ENCODE measurements at places on chromosomes 5 and 9. TPM values are rescaled to one million over a fixed set of nuclear protein-coding genes. Genes with fewer than 3 reads are reported as not detected.

GPR107 gene
- 17.6 TPM for total RNA-seq

KIAA1958 gene
- 1.6 TPM for total RNA-seq

PAX5 gene
- total RNA-seq = not detected

UQCRQ gene
- total RNA-seq = 135 TPM

SPATA31E1 gene
- total RNA-seq = 0.59 TPM

RNF20 gene
- total RNA-seq = 17.3 TPM

ENC1 gene
- total RNA-seq = 8.1 TPM

PPP3R2 gene
- total RNA-seq = not detected

TRIM36 gene
- 0.39 TPM for total RNA-seq

CDX1 gene
- not detected for total RNA-seq

C9orf50 gene
- not detected for total RNA-seq

PAIP2 gene
- 28.3 TPM for total RNA-seq

HCN1 gene
- total RNA-seq = not detected

HIGD2A gene
- 39.5 TPM for total RNA-seq

MVB12B gene
- 1.2 TPM for total RNA-seq

SHISAL2B gene
- not detected for total RNA-seq

THBS4 gene
- 0.59 TPM for total RNA-seq

SPINK13 gene
- total RNA-seq = not detected
